Thyroid gland (tissue), 4 donors: ENCODE measurements at places on chromosomes 4 and X. TPM values are rescaled to one million over a fixed set of nuclear protein-coding genes. Genes with fewer than 3 reads are reported as not detected.

- H3K27me3 ChIP-seq, result peaks cover 2% of the 10 kb centered on the region
- DNase-seq, result no peak
- H3K36me3 ChIP-seq, result no peaks in the 10 kb centered on the region
Measured at GRCh38 chr4:56055991-56056390, 107.2 kb downstream of the CEP135 start.

DNA sequence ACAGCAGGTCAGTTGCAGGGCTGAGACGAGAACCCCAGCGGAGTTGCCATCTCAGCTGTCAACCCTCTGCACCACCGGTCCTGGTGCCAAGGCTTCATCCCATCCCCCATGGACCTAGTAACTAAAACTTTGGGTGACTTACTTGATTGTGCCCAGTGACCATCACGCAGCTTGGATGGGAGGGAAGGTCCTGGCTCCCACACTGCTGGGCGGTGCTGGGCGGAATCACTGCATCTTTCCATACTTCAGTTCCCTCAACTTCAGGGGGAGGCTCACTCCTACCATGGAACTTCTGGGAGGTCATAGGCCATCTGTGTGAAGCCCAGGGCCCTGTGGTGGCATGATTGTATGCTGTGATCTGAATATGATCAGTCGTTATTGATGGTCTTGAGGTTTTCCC lies 26.2 kb upstream of the JAKMIP1 start:
- no peak overlapping the region for H3K27ac ChIP-seq
- H3K36me3 ChIP-seq, result no peaks in the 10 kb centered on the region
- H3K27me3 ChIP-seq, result no peaks in the 10 kb centered on the region
- H3K4me3 ChIP-seq, result no peak overlapping the region

- DNase-seq, result peak; percentile 30
- peaks cover 20% of the 10 kb centered on the region for H3K4me1 ChIP-seq
- H3K27ac ChIP-seq, result no peak overlapping the region
- no peaks in the 10 kb centered on the region for H3K36me3 ChIP-seq
- peak overlapping the region; percentile 79 for H3K4me3 ChIP-seq
Measured at GRCh38 chr4:159104694-159105414, 2.0 kb downstream of the RAPGEF2 start.

PHKA1 gene
- total RNA-seq, result 16.0 TPM

CHRDL1 gene
- 75.8 TPM for total RNA-seq

TRIML2 gene
- not detected for total RNA-seq

DNA sequence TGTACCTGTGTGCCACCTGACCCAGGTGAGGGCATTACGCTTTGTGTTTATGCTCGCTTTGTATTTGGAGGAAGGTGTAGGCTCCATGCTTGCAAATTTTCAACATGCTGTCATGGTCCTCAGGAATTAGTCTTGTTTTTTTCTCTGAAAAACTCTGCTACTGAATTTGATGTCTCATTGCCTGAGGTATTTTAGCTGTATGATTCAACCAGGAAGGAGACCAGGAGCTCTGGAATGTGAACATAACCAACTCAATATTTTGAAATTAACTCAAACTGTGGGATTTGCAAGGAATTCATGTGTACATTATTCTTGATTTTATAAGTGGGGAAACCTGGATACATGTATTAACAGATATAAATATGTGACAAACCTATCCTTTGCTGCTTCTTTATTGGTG lies 134.1 kb downstream of the SLC4A4 start:
- no peak overlapping the region for H3K4me3 ChIP-seq
- no peaks in the 10 kb centered on the region for H3K4me1 ChIP-seq
- H3K36me3 ChIP-seq, result no peaks in the 10 kb centered on the region
- H3K27me3 ChIP-seq, result no peaks in the 10 kb centered on the region
- H3K27ac ChIP-seq, result no peak overlapping the region
- DNase-seq, result no peak

GRCh38 chrX:118345045-118345463 lies 852 bp upstream of the WDR44 start:
- peak overlapping the region; percentile 78 for H3K27ac ChIP-seq
- no peaks in the 10 kb centered on the region for H3K36me3 ChIP-seq
- no peak for DNase-seq
- H3K4me1 ChIP-seq, result no peaks in the 10 kb centered on the region
- H3K4me3 ChIP-seq, result no peak overlapping the region
- no peaks in the 10 kb centered on the region for H3K27me3 ChIP-seq

- no peaks in the 10 kb centered on the region for H3K4me1 ChIP-seq
- DNase-seq, result no peak
- H3K4me3 ChIP-seq, result no peak overlapping the region
- no peaks in the 10 kb centered on the region for H3K36me3 ChIP-seq
- H3K27me3 ChIP-seq, result no peaks in the 10 kb centered on the region
Measured at GRCh38 chr4:68396756-68397155, 46.9 kb upstream of the YTHDC1 start.

DNA sequence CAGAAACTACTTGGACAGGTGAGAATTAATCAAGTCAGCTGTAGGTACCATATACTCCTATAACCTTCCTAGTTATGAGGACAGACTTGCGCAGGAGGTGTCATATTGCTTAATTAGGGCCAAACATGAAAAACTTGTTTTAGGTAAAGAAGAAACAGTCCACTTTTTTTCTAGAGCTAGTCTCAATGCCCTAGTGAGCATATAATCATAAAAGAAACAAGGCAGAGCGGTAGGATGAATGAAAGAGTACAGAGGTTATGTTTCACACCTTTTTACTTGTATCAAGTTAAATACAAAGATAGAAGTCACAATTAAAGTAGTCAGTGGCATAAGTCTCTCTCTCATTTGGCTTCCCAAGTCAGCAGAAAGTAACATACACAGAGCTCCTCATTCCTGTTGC lies 88.9 kb downstream of the RPS6KA6 start:
- no peak overlapping the region for H3K4me3 ChIP-seq
- H3K27me3 ChIP-seq, result no peaks in the 10 kb centered on the region
- no peaks in the 10 kb centered on the region for H3K36me3 ChIP-seq
- no peaks in the 10 kb centered on the region for H3K4me1 ChIP-seq
- DNase-seq, result no peak

DNAAF6 gene
- total RNA-seq, result not detected

GRCh38 chrX:71604141-71604540 lies 14.2 kb downstream of the CXCR3 start:
- H3K27ac ChIP-seq, result no peak overlapping the region
- H3K4me1 ChIP-seq, result no peaks in the 10 kb centered on the region
- H3K27me3 ChIP-seq, result no peaks in the 10 kb centered on the region
- H3K36me3 ChIP-seq, result peaks cover 16% of the 10 kb centered on the region

DNA sequence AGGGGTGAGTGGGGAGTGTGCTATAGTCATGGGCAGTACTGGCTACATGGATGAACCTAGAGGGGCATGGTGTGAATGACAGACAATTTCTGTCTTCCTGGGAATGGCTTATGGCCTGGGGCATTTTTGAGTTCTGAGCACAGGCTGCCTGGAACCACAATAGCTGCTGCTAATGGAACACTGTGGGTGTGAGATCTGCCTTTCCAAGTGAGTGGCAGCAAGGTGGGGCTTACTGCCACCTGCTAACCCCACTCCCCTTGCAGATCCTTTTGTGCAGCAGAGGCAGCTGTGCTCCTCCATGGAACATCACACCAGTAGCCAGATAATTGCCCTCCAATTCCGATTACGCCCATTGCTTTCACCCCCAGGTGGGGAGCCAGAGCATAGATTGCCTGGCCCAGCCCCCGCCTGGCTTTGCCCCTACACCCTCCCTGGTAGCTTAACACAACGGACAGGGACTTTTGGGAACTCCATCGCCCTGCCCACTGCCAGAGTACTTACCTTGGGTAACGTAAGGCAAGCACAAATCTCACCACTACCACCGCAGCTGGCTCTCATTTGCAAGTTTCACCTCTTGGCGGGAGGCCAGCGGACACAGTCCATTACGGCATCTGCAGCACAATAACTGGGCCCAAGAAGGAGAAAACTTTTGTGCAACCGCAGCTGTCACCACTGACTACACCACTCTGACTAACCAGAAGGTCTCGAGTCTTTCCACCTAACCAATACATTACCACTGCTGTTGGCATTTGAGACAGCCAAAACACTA lies 421.2 kb upstream of the NWD2 start:
- no peak for DNase-seq
- H3K4me3 ChIP-seq, result no peak overlapping the region
- H3K4me1 ChIP-seq, result no peaks in the 10 kb centered on the region
- H3K36me3 ChIP-seq, result no peaks in the 10 kb centered on the region
- H3K27me3 ChIP-seq, result no peaks in the 10 kb centered on the region

GRCh38 chr4:186825069-186825468 lies 101.4 kb upstream of the FAT1 start:
- no peaks in the 10 kb centered on the region for H3K36me3 ChIP-seq
- H3K4me1 ChIP-seq, result no peaks in the 10 kb centered on the region
